ENCODE measurements at places on chromosomes 7 and 10. TPM values are rescaled to one million over a fixed set of nuclear protein-coding genes. Genes with fewer than 3 reads are reported as not detected.

The KCNMA1 gene
- 102 TPM for total RNA-seq

The ATP6V0A4 gene
- total RNA-seq, result not detected

GRCh38 chr10:9796564-9796963 lies 1221.1 kb upstream of the CELF2 start:
- H3K27me3 ChIP-seq, result no peaks in the 10 kb centered on the region
- no peaks in the 10 kb centered on the region for H3K4me1 ChIP-seq
- H3K36me3 ChIP-seq, result no peaks in the 10 kb centered on the region

GRCh38 chr7:46772776-46773175 lies 809.1 kb downstream of the TNS3 start:
- no peak for DNase-seq
- H3K4me1 ChIP-seq, result no peaks in the 10 kb centered on the region
- no peaks in the 10 kb centered on the region for H3K36me3 ChIP-seq
- H3K4me3 ChIP-seq, result no peak overlapping the region
- H3K27ac ChIP-seq, result no peak overlapping the region

GRCh38 chr10:113562704-113563103 lies 9.9 kb downstream of the HABP2 start:
- no peak for DNase-seq
- H3K4me3 ChIP-seq, result no peak overlapping the region
- peaks cover 10% of the 10 kb centered on the region for H3K4me1 ChIP-seq
- H3K27ac ChIP-seq, result peak overlapping the region; percentile 66
- H3K36me3 ChIP-seq, result no peaks in the 10 kb centered on the region

DNA sequence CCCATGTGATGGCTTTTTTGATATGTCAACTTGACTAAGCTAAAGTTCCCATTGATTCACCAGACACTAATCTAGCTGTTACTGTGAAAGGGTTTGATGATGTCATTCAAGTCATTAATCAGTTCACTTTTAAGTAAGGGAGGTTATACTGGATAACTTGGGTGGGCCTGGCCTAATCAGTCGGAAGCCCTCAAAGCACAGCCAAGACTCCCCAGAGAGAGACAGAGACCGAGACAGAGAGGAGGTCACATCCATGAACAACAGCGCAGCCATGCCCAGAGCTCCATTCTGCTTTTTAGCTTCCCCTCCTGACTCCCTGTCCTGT lies 103.4 kb downstream of the TRIL start:
- H3K36me3 ChIP-seq, result no peaks in the 10 kb centered on the region
- peak overlapping the region; percentile 58 for H3K4me3 ChIP-seq
- no peak for DNase-seq
- peaks cover 12% of the 10 kb centered on the region for H3K4me1 ChIP-seq
- H3K27me3 ChIP-seq, result no peaks in the 10 kb centered on the region

DNA sequence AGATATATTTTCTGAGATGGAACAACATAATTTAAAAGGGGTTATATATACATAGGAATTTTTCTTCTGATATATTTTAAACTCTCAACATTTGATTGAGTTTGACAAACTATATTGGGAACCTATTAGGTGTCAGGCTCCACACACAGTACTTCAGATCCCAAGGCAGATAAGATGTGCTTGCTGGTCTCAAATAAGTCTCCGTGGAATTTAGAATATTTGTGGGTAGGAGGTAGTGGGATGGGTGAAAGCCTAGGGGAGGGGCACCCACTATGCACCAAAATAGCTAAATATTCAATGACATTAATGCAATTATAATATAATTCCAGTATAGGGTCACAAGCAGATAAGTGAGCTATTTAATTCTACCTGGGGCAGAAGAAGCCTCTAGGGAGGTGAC lies 81.5 kb downstream of the ARL4A start:
- DNase-seq, result no peak
- H3K27ac ChIP-seq, result no peak overlapping the region
- H3K4me1 ChIP-seq, result peaks cover 27% of the 10 kb centered on the region
- H3K4me3 ChIP-seq, result no peak overlapping the region
- H3K27me3 ChIP-seq, result no peaks in the 10 kb centered on the region

- no peak for DNase-seq
- H3K4me1 ChIP-seq, result no peaks in the 10 kb centered on the region
- H3K36me3 ChIP-seq, result no peaks in the 10 kb centered on the region
- no peaks in the 10 kb centered on the region for H3K27me3 ChIP-seq
- H3K27ac ChIP-seq, result no peak overlapping the region
These were observed 60.4 kb downstream of the ARL4A start for GRCh38 chr7:12747687-12748306.

DNA sequence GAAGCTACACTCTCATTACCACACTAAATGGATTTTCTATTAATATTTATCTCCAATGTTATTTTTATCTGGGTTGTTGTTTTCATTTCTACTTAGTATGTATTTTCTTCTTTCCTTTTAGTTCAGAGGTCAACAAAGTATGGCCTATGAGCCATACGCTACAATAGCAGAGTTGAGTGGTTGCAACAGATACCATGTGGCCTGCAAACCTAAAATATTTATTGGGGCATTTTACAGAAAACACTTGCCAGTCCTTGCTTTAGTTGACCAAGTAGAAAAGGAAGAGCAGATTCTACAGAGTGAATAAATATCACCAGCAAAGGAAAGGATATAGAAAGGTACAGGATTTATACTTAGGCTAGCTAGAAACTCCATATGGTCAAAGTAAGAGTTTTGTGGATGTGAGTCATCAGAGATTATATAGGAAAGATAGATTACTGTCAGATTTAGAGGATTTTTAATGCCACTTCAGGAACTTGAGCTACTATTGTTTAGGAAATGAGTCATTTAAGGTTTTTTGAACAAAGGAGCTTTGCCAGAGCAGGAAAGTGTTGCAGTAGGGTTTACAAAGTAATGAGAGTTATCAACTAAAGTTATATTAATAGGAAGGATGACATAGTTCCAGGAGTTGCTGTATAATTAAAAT lies 323.3 kb upstream of the KAT6B start:
- H3K27ac ChIP-seq, result no peak overlapping the region
- H3K4me3 ChIP-seq, result no peak overlapping the region
- no peak for DNase-seq
- no peaks in the 10 kb centered on the region for H3K27me3 ChIP-seq

DNA sequence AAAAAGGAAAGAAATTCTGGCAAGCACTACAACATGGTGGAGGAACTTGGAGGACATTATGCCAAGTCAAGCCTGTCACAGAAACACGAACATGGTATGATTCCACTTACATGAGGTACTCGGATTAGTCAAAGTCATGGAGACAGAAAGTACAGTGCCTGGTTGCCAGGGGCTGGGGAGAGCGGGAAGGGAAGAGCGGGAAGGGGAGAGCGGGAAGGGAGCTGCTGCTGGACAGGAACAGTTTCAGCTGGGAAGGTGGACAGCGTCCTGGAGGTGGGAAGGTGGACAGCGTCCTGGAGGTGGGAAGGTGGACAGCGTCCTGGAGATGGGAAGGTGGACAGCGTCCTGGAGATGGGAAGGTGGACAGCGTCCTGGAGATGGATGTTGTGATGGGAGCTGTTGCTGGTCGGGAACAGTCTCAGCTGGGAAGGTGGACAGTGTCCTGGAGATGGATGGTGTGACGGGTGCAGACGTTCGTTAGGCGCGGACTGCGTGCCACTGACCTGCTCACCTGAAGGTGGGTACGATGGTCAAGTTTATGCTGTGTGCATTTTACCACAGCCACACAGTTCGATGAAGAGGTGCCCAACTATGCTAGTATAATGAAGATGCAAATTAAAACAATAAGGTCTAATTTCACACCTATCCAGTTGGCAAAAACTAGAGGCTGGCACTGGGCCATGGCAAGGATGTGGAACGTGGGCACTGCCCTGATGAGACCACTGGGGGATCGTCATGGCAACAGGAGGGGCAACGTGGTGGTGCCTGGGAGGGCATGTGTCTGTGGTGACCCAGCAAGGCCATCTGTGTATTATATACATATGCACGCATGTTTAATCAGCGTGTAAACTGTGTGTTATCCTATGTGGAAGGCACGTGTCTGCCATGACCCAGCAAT lies 103.8 kb downstream of the NKX6-2 start:
- no peak for DNase-seq
- H3K4me1 ChIP-seq, result peaks cover 19% of the 10 kb centered on the region
- no peaks in the 10 kb centered on the region for H3K36me3 ChIP-seq
- H3K4me3 ChIP-seq, result no peak overlapping the region

- no peaks in the 10 kb centered on the region for H3K4me1 ChIP-seq
- H3K36me3 ChIP-seq, result no peaks in the 10 kb centered on the region
- H3K4me3 ChIP-seq, result no peak overlapping the region
- no peak for DNase-seq
- no peaks in the 10 kb centered on the region for H3K27me3 ChIP-seq
These were observed 535.9 kb downstream of the PHTF2 start for GRCh38 chr7:78334426-78334825.

DNA sequence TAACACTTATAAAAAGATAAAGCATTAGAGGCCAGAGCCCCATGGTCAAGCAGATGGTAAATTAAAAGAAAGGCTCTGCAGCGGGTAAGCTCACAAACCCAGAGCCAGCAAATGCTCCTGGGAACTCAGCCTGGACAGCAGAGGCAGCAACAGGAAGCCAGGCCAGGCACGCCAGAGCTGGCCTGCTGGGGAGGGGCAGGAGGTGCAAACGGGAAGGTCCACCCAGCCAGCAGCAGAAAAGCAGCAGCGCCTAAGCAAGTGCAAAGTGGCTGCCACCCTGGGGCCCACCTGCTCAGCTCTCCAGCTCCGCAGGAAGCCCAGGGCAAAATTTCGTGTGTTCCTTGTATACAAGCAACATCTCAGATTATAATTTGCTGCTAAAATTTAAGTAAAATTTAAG lies 82.7 kb upstream of the GPR22 start:
- H3K27ac ChIP-seq, result no peak overlapping the region
- no peaks in the 10 kb centered on the region for H3K27me3 ChIP-seq
- peak; percentile 66 for DNase-seq
- H3K4me3 ChIP-seq, result no peak overlapping the region
- H3K36me3 ChIP-seq, result no peaks in the 10 kb centered on the region
